IPS DF 19.7 (cell line): ENCODE measurements at places on chromosomes 3 and 15.

GRCh38 chr3:130789782-130790322 is 43.2 kb upstream of the PIK3R4 start:
- DNase-seq: no peak

- no peak for DNase-seq
Observed at GRCh38 chr3:194386066-194386465, 13.0 kb downstream of the GP5 start.

- no peak for DNase-seq
Observed at GRCh38 chr3:10395671-10396070, 74.8 kb upstream of the SEC13 start.

- DNase-seq: no peak
Observed at GRCh38 chr3:89360156-89360555, 252.7 kb downstream of the EPHA3 start.

DNA sequence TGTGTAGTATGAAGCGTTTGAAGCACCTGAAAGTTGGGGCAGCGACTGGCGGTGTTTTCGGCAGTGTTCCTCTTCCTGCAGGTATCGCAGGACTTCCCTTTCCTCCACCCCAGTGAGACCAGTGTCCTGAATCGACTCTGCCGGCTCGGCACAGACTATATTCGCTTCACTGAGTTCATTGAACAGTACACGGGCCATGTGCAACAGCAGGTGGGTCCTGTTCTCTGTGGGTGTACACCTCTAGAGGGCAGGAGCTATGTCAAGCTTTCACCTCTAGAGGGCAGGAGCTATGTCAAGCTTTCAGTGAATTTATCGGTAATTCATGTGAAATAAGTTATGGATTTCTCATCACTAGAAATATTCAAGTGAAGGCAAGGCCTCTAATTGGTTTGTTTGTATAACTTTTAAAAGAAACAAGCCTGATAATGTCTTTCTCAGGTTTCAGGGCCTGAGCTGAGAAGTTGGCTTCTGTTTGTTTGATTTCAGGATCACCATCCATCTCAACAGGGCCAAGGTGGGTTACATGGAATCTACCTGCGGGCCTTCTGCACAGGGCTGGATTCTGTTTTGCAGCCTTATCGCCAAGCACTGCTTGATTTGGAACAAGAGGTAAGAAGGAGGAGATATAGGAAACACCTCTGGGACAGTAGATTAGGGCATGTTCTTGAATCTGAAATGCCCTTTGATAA is 5.3 kb downstream of the TUBGCP4 start:
- DNase-seq: no peak

DNA sequence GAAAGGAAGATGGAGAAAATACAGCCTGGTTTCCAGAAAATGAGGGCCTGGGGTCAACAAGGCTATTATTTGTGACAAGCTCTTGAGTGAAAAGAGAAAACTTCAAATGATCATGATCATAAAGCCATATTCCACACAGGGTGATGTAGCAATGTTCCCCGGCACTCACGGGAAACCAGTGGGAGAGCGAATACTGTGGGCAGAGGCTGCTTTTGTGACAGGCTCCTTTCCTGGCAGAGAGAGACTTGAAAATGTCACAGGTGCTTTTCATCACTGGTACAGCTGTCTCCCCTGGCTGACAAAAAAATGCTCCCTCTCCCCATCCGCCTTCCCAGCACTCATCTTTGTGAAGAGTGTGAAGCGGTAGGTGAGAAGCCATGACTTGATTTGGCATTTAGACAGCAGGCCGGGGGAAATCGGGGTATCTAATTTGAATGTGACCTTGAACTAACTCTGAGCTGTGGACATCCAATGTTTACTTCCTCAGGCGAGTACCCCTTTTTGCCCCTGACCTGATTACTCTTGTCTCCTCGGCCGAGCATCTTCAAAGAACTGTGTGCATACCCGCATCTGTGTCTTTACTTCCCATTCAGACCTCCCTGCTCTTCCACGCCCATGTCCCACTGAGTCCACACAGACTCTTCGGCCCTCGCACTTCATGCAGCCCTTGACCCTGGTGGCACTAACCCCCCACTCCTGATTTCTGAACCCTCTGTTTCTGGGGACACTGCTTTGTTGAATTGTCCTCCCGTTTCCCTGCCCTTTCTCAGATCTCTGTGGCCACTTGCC is 23.2 kb downstream of the CA12 start:
- no peak for DNase-seq

DNA sequence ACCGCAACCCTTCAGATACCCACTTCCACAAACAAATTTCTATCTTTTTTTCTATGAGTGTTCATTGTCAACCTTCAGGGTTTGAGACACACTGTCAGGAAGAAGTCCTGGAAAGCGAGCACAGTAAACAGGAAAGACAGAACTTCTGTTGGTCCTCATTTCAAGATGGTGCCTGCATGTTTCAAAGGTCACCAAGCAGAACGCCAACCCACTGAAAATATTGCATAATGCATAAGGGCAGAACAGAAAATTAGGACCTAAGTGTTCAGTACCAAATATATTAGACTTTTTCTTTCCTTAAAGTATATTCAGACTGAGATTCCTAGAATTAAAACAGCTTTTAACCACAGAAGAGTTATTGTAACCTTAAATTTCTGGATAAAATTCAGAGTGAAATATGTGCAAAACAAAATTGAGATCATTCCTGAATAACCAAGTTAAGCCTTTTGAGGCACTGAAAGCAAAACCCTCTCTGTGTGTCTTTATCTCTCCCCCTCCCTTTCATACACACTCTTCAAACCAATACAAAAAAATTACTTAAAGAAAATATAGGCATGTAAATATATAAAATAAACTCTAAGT is 387.8 kb upstream of the THBS1 start:
- DNase-seq: no peak

DNA sequence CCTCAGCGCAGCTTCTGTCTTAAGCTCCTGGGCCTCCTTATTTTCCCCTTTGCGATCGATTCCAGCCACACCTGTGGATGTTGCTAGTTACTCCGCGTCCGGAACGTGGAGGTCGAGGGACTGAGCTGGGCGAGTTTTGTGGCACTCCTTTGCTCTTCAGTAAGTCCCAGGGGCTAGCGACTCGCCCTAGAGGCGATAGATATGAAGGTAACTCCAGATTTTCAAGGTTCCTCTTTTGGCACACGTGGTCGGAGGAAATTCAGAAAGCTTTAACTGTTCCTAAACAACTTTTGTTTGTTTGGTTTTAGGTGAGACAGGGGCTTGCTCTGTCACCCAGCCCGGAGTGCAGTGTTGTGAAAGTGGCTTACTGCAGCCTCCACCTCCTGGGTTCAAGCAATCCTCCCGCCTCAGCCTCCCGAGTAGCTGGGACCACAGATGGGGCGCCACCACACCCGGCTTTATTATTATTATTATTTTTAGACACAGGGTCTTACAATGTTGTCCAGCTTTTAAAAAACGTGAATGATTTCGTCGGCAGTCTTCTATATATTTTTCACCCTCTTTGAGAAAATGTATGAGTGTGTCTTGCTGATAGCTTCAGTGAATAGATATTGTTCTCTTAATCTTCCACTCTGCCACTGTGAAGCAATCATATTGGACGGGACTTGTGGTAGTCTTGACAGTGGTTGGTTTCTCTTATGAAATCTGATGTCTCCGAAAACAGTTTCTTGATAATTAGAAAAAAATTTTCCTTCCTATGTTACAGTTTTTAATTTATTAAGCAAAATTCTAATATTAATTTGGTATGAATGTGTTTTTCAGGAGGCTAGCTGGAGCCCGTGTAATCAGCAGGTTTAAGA is 785 bp downstream of the MFSD1 start:
- no peak for DNase-seq

DNA sequence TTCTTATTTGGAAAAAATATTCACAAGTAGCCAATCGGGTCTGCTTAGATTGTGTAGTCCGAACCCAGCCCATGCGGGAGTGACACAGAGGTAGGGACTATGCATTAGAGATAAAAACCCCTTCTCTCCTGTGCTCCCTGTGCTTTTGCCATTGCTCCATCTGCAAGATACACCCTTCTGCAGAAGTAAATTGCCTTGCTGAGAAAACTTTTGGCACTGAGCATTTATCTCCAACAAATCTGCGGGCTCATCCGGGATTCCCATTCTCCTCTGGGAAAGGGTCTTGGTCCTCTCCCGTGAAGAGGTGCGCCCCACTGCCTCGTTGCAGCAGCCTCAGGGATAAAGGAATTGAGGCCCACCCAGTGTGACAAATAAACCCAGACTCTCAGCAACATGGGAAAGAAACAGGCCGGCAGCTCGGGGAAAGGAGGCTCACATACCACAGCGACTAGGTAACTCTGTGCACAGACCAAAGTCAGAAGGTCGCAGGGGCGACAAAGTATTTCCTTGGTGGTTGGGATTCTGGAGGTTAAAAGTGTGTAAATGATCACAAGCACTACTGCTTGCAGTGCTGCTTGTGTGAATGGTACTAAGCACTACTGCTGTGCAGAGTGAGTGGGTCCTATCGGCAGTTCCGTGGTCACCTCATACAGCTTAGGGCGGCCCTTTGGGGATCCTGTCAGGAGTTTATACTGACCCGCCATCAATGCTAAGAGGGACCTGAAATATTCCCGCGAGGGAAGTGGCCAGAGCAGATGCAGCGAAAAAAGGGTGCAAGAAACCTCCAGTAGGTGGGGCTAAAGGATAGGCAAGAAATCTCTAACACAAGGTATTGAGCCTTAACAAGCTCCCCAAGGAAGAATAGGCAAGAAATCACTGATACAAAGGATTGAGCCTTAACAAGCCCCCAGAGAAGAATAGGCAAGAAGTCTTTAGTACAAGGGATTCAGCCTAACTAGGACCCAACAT is 54.3 kb downstream of the GSK3B start:
- DNase-seq: peak; percentile 5

- no peak for DNase-seq
Observed at GRCh38 chr3:69842789-69843188, 103.5 kb downstream of the MITF start.

GRCh38 chr3:193944518-193944884 is 191.4 kb upstream of the HES1 start:
- no peak for DNase-seq

GRCh38 chr3:127172781-127173515 is 20.0 kb upstream of the PRR23E start:
- no peak for DNase-seq

- DNase-seq: no peak
Observed at GRCh38 chr3:125402639-125403038, 27.5 kb upstream of the ZNF148 start.

- DNase-seq: no peak
Observed at GRCh38 chr3:94185753-94186152, 122.9 kb downstream of the NSUN3 start.

DNA sequence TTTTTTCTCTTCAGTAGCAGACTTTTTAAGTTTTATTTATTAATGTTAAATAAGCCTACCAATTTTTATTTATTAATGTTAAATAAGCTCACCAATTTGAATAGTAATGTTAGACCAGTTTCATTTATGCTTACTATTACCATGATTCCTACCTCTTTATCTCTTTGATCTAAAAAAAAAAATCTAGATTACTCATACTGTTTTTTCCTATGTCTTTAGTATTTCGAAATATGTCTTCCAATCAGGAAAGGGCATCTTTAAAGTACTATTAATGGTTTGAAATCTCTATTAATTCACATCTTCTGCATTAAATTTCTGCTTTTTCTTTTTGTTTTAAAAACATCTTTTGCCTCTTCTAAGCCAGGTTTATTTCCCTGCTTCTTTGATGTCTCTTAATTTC is 27.5 kb upstream of the MAPKBP1 start:
- no peak for DNase-seq

DNA sequence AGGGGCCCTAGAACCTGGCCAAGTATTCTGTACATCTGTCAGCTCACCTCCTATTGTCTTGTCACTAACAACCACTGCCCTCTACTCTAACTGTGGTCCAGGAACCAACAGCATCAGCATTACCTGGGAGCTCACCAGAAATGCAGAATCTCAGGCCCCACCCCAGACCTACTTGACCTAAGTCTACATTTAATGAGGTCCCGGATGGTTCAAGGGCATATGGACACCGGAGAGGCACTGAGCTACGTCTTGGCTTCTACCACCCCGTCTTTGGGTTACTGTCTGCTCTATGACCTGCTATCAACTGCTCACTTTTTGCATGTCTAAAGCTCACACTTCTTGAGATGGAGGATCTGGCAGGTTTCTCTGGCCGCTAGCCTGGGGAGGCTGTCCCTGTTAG is 8.1 kb downstream of the GALNT15 start:
- DNase-seq: no peak

DNA sequence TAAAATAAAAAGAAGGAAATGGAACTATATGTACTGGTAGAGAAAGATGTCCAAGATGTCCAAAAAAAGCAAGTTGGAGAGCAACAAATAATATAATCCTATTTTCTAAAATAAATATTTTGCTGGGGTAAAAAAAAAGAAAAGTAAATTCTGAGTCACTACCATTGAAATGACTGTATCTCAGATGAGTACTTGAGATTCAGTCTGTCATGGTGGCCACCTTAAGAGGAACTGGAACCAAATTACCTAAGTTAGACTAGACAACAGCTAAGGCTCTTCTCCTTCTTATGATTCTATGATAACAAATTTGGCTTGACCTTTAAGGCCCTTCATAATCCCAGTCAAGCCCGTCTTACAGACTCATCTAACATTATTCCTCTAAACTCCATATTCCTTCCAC is 270.6 kb upstream of the HES1 start:
- DNase-seq: no peak

- no peak for DNase-seq
Observed at GRCh38 chr15:85761635-85762034, 33.1 kb downstream of the KLHL25 start.

DNA sequence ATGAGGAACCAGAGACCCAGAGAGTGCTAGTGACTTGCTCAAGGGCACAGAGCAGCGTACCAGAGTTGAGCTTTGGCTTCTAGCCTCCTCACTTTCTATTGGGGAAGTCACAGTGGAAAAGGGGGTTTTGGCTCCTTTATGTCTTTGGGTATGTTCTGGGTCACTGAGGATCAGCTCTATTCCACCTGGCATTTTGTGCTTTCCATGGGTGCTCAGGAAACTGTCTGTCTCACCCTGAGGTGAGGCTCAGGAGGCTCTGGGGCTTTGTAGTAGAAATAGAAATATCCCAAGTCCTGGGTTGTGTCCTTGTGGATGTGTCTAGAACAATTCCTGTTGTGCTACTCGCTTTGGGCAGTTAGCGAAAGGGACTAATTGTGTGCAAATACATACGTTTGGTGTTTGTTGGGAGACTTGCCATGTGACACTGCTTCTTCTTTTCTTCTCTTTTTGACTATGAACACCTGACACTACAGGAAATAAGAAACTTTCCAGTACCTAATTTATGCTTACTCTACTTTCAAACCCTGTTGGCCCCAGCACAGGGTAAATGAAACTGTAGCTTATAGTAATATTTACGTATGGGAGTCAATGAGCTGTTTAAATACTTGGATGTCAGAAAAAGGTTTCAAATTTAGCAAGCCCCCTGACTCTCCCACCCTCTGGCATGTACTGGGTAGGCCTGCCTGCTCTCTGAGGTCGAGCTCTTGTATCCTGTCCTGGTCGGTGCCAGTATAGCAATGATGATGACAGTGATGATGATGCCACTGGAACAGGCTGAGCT is 35.6 kb downstream of the SMAD3 start:
- no peak for DNase-seq

- DNase-seq: no peak
Observed at GRCh38 chr3:168877899-168878298, 782.2 kb upstream of the GOLIM4 start.
